Right atrium auricular region (tissue), 2 donors: ENCODE measurements at places on chromosomes 6 and 20. TPM values are rescaled to one million over a fixed set of nuclear protein-coding genes. Genes with fewer than 3 reads are reported as not detected.

GRCh38 chr6:136067731-136068341, 182.3 kb downstream of the MTFR2 start:
- DNase-seq, result no peak

IPCEF1 gene
- 0.93 TPM for total RNA-seq

DNA sequence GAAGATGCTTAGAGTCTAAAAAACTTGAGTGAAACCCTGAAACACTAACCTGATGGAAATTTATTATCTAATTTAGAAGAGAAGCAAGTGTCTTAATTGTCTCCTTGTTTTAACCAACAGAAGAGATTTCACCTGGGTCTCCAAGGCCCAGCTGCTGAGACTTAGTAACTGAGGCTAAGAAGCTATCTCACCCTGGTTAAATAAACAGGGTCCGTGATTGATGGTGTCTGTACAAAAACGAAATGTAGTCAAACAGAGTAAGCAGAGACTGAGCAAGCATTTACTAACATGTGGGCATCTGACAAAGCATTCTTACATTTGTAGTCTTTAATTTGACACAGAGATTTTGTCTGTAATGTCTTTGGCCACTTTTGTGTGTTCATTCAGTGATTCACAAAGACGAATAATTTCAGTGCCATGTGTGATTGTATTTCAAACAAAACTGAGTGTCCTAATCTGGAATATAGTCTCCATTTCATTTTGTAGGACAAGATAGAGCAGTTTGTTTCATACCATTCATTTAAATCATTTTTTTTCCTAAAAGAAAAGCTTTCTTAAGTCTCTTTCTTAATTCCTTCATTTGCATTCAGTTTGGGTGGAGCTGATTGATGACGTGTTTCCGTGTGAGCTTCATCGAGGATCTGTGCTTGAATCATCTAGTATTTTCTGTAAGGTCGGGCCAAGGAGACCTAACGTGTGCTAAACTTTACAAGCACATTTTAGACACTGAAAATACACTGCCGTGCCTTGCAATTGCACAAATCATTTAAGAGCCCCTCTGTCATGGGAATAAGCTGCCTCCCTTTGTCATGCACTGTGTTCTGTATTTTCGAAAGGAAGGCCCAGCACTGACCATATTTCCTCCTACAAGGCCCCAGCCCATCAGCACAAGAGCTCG, 170.6 kb upstream of the QKI start:
- no peak for DNase-seq

SHLD1 gene
- 4.7 TPM for total RNA-seq

TFAP2D gene
- not detected for total RNA-seq
